ENCODE measurements at places on chromosomes 3 and 15. TPM values are rescaled to one million over a fixed set of nuclear protein-coding genes. Genes with fewer than 3 reads are reported as not detected.

MCF2L2 gene
- 1.0 TPM for total RNA-seq

FBN1 gene
- total RNA-seq: 0.41 TPM

CACNA2D3 gene
- total RNA-seq: not detected

GPR149 gene
- not detected for total RNA-seq

APBA2 gene
- total RNA-seq: 16.2 TPM

ZNF620 gene
- total RNA-seq: 2.3 TPM

HIGD1A gene
- 66.4 TPM for total RNA-seq

CPB1 gene
- total RNA-seq: not detected

NOX5 gene
- total RNA-seq: not detected
